ENCODE measurements at places on chromosomes 7 and 10.

- no peak for DNase-seq
Measured at GRCh38 chr7:26100406-26101339, 51.3 kb upstream of the NFE2L3 start.

DNA sequence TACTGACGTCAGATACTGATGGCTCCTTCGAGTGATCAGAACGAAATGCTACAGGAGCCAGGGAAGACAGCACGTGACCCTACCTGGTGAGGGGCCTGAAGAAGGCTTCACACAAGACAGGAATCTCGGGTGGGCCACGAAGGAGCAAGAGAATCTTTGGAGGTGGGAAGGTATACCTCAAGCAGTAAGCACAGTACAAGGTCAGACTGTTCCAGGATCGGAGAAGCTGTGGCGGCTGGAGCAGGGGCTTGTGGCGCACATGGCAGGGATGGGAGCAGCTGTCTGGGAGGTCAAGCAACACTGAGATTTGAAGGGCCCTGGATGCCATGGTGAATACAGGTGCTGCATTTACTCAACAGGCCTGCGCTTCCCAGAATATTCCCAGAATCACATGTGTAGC, 45.4 kb downstream of the C10orf143 start:
- no peak for DNase-seq

GRCh38 chr7:90988516-90988915, 275.7 kb upstream of the FZD1 start:
- DNase-seq: no peak

GRCh38 chr7:141416650-141417270, 134.4 kb upstream of the AGK start:
- DNase-seq: no peak

- DNase-seq: no peak
Measured at GRCh38 chr10:21518641-21519396, 6.7 kb downstream of the SKIDA1 start.

- DNase-seq: no peak
Measured at GRCh38 chr7:8211725-8212096, 50.3 kb downstream of the ICA1 start.

GRCh38 chr7:70360557-70360956, 762.3 kb downstream of the AUTS2 start:
- no peak for DNase-seq

DNA sequence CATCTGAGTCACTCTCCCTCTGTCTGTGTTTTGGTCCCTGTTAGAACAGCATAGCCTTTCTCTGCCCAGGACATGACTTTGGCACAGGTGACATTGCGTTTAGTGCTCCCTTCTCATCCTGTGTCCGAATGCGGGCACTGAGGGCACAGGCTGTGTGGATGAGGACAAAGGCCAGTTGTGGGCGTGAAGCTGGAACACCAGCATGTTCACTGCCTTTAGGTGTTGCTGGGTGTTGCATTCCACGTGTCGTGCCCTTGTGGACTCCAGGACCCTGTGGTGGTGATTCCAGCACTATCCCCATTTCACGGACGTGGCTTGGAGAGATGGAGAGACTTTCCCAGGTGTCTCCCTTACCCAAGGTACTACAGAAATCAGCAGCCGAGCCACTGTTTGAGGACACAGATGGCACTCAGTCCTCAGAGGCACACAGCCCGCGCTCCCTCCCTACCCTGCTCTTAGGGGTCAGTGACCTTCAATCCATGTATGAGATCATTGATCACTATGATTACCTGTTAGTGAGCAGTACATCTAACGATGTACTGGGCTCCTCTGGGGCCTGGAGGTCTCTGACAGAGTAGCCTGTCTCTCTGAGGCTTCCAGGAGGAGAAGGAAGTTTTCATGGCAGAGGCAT, 917 bp upstream of the CNPY1 start:
- DNase-seq: no peak

GRCh38 chr7:82141427-82141826, 302.1 kb downstream of the CACNA2D1 start:
- DNase-seq: no peak

DNA sequence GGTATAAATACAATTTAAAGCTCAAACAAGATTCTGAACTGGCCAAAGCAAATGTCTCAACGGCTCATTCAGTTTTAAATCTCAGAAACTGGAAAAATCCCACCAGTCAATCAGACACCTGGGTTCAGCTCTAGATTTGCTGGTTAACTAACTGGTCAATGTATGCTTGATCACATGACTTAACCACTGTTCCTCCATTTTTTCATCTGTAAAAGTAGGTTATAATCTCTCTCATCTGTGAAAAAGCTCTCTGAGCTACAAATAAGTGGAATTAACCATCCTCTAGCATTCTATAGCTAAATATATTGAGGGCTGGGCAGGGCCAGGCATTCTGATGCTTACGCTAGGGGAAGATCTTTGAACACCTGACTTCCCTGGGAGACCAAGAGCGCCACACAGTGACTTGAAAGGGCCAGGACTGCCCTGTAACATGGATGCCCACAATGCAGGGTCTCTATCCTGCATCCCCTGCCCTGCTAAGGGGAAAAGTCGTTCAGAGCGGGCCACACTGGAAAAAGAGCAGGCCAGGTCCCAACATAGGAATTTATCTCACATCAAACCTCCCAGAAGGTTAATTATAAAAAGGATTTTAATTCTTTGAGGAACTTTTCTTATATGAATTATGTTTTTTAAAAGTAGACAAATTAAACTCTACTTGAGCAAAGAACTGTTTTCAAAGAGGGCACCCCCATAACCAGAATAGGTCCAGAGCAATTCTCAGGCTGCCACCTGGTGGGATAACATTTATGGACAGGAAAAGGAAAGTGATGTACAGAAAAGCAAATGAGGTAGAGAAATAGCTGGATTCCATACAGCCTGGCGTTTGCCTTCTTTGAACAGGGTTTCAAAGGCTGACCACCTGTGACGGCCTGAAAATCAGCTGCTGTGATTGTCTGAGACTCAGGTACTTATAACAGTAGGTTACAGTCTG, 1.8 kb downstream of the RP9 start:
- DNase-seq: no peak

DNA sequence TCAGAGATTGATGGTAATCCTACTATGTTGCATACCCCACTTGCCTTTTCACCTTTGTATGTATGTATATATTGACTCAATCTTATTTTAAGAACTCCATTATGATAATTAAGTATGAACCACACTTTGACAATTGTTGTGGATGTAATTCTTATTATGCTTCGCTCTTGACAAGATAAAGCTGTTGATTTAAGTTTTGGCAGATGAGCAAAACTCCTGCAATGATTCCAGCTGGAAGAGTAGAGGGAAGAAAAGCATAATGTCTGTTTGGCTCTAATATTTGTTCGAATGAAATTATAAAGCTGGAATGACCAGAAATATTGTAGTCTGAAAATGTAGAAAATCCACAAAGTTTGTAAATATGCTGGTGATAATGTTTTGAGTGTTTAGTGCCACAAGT, 83.8 kb upstream of the AKR1E2 start:
- DNase-seq: no peak

Measured in stimulated activated CD8-positive, alpha-beta memory T cell treated with anti-CD3 and anti-CD28 coated beads, Interleukin-4, amount 100 ng/mL, for 1 hour (primary cell).